ENCODE measurements at places on chromosomes 1 and 21.

DNA sequence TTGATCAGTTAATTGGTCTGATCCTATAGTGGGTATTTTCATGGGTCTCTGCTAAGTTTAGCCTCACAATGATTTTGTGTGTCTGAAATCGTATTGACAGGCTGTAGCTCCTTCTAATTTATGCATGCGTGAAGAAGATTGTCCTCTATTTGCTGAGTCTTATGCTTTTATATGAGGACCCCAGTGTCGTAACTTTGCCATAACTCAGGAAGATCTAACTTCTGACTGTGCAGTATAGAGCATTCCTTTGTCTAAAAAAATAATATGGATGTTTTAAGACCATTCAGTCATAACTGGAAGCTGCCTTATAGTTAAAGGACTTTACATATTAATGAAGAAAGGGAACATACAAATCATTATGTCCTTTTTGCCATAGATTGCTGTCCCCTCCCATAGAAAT is 73.3 kb downstream of the CAMTA1 start:
- no peak for DNase-seq

DNA sequence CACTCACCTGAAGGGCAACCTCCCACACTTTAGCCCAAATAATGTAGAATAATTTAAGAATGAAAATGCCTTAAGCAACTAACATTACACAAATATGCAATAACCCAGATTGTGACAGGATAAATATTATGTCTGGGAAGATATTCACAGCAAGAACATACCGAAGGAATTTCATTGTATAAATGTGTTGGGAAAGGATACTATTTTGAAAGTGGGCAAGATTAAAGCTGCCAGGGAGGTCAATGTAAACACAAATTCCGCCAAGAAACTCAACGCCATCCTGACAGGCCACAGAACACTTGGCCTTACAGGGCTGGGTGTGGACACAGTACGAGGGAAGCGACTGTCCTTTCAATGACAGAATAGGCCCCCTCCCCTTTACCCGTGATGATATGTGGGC is 173.3 kb downstream of the RUNX1 start:
- no peak for DNase-seq

- no peak for DNase-seq
Observed at GRCh38 chr1:53944469-53945182, 873 bp downstream of the IFT25 start.

GRCh38 chr1:11558871-11559590 is 80.1 kb downstream of the DISP3 start:
- DNase-seq, result peak; percentile 81

DNA sequence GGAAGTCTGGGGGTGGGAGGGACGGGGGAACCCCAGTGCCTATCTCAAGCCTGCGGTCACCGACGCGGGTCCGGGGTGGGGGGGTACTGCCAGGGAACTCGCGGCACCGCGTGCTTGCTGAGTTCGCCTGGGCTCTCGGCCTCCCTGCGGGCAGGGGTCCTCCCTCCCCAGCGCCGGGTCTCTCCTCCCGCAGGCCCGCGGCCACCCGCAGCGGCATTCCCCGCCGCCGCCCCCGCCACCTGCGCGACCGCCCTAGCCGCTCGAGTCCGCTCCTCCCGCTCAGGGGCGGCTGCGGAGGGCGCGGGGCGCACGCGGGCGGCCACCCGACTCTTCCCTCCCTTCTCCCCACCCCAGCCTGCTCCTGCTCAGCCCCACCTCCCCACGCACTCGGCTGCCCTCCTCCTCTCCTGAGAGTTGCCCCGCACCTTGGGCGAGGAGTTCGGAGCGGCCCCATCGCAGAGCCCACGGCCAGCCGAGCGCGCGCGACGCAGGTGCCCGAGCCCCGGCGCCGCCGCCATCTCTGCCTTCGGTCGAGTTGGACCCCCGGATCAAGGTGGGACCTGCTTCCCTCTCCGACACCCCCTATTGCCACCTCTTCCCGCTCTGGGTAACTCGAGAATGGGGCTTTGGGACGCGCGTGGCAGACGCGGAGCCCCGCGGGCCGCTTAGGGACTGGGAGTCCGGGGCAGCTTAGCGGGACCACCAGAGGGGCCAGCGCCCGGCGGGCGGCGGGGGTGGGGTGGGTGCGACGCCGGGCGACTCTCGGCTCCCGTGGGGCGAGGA is 105.0 kb downstream of the LEPR start:
- no peak for DNase-seq

DNA sequence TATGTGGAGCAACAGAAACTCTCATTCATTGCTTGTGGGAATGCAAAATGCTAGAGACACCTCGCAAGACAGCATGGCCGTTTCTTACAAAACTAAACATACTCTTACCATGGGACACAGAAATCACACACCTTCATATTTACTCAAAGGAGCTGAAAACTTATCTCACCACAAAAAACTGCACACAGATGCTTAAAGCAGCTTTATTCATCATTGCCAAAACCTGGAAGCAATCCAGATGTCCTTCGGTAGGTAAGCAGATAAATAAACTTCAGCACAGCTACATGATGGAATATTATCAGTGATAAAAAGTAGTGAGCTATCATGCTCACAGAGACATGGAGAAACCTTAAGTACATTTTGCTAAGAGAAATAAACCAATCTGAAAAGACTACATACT is 124.3 kb downstream of the RERE start:
- no peak for DNase-seq

- DNase-seq, result no peak
Observed at GRCh38 chr1:241443561-241443960, 76.0 kb downstream of the FH start.

All from epithelial cell of esophagus (primary cell).